ENCODE measurements at places on chromosomes 12 and 14.
A peak's percentile ranks its signal among the peaks of the same experiment; 100 is the strongest.

- no peak for DNase-seq
Measured at GRCh38 chr14:98167705-98168104, 1104.3 kb downstream of the BCL11B start.

DNA sequence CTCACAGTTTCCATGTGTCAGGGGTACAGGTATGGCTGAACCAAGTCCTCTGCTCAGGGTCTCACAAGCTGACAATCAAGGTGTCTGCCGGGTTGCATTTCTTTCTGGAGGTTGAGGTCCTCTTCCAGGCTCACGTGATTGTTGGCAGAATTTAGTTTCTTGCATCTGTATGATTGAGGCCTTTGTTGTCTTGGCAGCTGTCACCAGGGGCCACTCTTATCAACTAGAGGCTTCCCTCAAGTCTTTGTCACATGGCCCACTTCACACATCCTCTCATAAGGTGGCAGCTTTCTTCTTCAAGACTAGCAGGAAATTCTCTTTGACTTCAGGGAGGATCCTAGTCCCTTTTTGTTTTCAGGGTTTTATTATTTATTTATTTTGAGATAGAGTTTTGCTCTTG is 46.0 kb upstream of the FOS start:
- no peak for DNase-seq

- no peak for DNase-seq
Measured at GRCh38 chr14:99968191-99968920, 96.9 kb upstream of the EVL start.

GRCh38 chr12:12723681-12724420 is 6.7 kb downstream of the CDKN1B start:
- DNase-seq: no peak

DNA sequence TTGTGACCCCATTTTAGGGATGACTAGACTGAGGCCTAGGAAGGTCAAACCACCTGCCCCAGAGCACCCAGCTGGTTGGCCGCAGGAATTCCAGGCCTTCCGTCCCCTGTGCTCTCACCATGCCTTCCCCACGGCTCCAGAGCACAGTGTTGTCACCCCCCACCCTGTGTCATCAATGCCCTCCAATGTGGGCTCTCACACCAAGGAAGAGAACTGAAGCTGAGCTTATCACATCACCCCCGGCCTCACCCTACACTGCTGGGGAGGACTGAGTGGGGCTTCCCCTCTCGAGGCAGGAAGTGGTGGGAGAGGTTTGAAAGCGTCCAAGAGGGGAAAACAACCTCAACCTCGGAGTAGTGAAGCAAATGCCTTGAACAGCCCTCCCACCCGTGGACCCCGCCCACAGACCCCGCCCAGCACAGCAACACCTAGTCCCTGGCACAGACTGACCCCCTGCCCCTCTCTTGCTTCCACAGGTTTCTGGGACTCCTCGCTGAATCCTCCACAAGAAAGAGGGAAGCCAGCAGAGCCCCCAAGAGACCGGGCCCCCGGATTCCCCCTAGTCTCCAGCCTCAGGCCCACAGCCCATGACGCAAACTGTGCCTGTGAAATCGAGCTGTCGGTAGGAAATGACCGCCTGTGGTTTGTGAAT is 97.2 kb downstream of the LGMN start:
- DNase-seq: no peak

DNA sequence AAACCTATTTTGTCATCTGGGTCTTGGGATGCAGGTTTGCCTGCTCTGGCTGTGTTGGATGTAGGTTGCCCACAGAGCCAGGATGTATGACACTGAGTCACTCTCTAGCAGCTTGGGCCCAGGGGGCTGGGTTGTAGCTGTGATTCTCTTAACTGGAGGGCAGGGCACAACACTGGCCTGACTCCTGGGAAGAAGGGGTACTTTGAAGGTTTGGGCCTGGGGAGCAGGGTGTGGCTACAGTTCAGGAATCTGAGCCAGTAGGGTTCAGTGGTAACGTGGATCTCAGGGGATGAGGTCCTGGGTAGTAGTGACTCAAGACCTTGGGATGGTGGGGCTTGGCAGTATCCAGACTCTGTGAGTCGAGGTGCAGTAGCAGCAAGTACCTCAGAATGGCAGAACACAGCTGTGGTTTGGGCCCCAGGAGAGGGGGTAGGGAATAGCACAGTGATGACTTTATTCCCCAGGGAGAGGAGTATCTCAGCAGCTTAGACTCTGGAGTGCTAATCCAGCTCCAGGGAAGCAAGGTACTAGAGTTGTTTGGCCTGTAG is 25.7 kb downstream of the TBC1D15 start:
- no peak for DNase-seq

DNA sequence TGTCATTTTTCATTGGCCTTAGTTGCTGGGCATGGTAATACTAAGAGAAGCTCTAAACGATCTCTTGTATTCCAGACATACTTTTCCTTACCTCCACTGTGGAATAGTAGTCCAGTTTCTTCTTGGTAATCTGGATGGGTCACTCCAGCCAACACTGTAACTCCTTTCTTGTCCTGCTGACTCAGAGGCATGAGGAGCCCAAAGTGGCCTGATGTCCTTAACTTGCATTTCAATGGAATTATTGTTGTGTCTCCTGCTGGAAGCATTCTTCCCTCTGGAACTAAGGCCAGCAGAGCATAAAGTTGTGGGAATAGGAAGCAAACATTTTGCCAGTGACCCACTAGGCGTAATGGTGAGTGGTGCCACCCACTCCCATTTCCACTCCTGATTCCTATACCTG is 33.1 kb downstream of the DAAM1 start:
- DNase-seq: no peak

GRCh38 chr12:78580296-78580695 is 284.3 kb upstream of the SYT1 start:
- no peak for DNase-seq

- DNase-seq: no peak
Measured at GRCh38 chr14:48584031-48584430, 908.6 kb upstream of the MDGA2 start.

DNA sequence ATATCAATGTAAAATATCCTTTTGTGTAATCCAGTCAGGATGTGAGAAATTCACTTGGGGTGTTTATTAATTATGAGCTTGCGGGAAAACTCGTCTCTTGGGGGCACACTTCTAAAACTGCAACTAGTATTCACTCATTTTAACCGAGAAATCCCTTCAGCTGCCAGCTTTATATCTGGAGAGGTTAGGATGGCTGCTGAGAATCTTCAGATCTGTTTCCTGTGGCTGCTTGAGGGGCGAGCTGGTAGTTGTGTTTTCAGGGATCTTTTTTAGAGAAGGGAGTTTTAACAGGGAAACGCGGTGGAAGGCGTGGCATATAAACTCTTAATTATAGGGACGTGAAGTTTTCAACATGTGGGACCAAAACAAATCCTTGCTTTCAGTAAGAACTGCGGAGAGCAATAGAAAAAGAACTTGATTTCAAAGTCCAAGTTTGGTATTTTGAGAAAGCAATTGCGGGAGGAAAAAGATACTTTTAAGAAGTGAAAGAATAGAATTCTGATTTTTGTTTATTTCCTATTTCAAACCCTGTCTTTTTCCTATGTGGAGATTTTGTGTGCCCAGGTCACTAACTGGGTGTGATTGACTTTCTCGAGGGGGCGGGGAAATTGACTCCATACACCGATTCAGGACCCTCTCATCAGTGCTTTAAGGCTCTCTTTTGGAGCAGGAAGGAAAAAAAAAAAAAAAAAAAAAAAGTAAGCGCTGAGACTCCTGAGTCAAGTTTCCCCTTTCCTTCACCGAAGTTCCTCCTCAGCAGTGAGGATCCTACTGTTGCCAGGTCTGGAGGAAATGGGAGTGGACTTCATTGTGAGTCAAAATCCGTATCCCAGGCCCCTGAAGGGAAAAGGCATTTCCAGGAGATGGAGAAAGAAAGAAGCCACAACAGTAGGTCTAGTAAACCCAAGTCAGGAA is 1.1 kb downstream of the PPFIBP1 start:
- no peak for DNase-seq

- peak; percentile 91 for DNase-seq
Measured at GRCh38 chr14:77088219-77088618, 9.8 kb upstream of the CIPC start.

- DNase-seq: no peak
Measured at GRCh38 chr14:35402323-35403113, 2.0 kb downstream of the NFKBIA start.

- DNase-seq: no peak
Measured at GRCh38 chr12:57112492-57113294, 1.5 kb upstream of the STAT6 start.

DNA sequence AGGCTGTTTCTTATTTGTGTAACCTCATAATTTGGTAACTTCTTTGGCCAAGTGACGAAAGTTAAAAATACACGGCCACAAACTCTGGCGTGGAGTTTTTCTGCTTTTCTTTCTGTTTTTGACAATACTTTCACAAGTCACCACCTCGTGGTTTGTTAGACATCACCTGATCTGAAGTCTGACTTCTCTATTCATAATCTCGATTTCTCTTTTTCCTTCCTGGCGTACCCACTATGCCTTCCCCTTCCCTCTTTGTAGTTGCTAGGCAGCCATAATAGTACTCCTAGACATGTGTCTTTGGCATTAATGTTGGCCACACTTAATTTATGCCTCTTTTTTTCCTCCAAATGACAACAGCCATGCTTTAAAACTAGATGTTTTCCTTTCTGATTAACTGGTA is 97.6 kb downstream of the POLR3B start:
- DNase-seq: no peak

DNA sequence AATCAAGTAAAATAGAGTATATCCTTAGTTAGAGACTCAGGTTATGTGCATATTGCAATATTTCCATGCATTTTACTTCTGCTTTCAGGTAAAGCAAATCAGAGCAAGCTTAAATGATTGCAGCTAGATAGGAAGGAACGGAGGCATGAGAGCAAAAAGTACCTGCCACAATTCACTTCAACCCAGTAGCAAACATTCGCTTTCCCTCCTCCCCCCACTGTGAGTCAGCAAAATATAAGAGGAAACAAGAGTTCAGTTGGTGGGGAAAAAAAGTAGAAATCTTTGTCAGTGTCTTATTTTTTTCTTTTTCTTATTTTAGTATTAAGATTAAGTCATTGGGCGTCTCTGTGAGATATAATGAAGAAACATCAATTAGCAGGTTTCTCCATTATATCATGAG is 475.4 kb downstream of the NPAS3 start:
- DNase-seq: no peak

DNA sequence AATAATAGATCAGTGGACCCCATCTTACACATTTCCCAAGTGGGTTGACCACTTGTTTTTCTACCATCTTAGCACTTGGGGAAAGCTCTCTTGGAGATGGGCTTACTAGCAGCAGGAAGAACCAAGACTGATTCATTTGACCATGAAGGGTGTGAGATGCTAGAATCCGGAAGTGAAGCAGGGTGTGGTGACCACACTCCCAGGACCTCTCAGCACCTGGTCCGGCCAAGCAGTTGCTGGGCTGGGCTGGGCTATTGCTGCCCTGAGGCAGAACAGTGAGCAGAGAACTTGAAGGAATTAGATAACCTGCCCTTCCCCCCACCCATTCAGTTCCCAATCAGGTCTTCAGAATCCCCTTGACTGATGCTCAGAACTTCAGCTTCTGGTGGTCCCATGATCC is 24.4 kb downstream of the ADCY6 start:
- no peak for DNase-seq

GRCh38 chr14:83300476-83301064 is 1766.9 kb upstream of the SEL1L start:
- DNase-seq: peak; percentile 79

GRCh38 chr12:120500581-120500980 is 4.7 kb downstream of the DYNLL1 start:
- DNase-seq: no peak

DNA sequence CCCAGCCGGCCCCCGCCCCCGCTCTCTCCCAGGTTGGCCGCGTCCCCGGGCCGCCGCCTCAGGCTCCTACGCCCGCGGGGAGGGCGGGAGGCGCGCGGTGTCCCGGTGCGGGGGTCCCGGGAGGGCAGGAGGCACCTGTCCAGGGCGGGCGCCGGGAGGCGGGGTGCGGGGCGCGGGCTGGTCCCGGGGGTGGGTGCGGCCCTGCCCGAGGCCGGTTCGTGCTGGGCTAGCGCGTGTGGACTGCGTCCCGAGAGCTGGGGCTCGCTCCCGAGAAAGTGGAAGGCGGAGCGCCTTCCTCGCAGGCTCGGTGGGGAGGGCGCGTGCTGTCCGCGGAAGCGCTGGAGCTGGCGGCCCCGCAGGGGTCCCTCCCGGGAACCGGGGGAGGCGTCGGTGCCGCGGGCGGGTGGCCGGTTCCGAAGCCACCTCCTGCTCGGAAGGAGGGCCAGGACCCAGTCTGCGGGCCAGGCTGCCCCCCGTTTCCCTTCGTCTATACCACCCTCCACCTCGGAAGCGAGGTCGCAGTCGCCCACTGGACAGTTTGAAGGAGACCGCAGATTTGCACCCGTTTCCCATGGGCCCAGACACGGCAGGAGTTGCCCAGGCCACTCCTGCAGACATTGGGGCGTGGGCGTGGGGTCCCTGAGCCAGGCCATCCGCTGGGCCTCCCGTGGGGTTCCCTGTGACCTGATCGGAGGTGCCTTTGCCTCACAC is 636 bp downstream of the ZFYVE21 start:
- no peak for DNase-seq

GRCh38 chr14:76086636-76087035 is 65.1 kb upstream of the GPATCH2L start:
- no peak for DNase-seq

- DNase-seq: no peak
Measured at GRCh38 chr14:71137536-71138447, 230.5 kb downstream of the PCNX1 start.

- no peak for DNase-seq
Measured at GRCh38 chr12:17169726-17170471, 563.9 kb upstream of the LMO3 start.

GRCh38 chr12:121849665-121850064 is 9.0 kb downstream of the HPD start:
- DNase-seq: no peak

GRCh38 chr14:56474419-56475022 is 105.1 kb upstream of the TMEM260 start:
- peak; percentile 37 for DNase-seq

- DNase-seq: no peak
Measured at GRCh38 chr12:125492354-125493270, 427.4 kb downstream of the AACS start.

DNA sequence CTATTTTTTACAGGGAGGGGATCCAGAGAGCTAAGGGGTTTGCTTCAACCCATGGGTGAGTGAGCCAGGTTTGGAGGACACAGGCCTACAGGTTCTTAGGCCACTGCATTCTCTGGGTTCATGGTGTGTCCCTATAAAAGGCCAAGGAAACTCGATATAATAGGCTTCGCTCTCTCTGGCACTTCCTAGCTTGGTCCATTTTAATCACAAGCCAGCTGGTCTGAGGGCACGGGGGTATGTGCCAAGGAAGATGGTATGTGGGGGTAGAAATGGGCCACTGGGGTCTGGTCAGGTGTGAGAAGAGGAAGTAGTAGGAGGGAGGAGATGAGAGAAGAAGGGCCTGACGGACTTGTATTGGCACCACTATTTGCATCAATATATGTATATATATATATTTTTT is 4.9 kb downstream of the ETV6 start:
- no peak for DNase-seq

DNA sequence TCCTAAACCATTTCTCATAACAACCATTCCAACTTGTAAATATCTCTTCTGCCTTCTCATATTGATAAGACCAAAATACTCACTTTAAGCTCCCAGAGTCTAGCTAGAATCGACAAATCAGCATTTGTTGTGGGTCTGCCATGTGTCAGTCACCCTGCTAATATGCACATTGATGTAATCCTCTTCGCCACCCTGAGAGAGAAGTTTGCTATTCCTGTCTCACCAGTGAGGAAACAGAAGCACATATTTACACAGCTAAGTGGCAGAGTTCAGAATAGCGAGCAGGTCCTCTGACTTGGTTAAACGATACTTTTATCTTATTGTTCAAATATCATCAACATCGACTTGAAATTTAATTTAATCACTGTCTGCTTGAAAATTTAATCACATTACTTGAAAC is 142.1 kb downstream of the ANO4 start:
- DNase-seq: no peak

- DNase-seq: no peak
Measured at GRCh38 chr12:26416550-26416949, 221.2 kb downstream of the SSPN start.

Measured in NCI-H748 treated with DMSO at 0.1 percent for 48 hours (cell line).